MM.1S (cell line): ENCODE measurements at places on chromosomes 7 and 10.

DNA sequence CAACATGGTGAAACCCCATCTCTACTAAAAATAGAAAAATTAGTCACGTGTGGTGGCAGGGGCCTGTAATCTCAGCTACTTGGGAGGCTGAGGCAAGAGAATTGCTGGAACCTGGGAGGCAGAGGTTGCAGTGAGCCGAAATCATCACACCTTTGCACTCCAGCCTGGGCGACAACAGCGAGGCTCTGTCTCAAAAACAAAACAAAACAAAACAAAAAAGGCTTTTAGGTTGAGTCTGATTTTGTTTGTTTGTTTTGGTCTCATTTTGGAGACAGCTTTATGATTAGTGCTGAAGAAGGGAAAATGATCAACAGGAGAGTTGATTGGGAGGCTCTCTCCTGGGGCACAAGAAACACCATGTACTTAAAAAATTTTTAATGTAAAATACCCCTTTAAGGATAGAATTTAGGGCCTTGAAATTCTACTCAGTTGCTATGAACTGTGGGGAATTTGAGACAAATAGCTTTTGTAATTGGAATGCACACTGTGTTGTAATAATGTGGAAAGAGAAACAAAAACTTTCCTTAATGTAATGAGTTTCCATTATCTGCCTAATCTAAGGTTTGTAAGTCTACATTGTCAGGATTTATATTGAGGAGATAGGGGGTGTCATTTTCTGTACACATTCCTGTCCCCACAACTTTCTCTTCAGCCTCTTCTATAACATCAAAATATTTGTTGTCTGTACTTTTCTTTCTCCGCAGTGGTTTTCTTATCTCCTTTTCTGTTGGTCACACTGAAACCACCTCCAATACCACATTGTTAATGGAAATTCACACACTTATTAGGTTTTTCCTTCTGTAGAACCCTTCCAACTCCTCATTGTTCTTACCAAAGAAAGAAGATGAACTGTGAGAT is 41.3 kb downstream of the ARID5B start:
- DNase-seq: no peak
- peaks cover 26% of the 10 kb centered on the region for H3K36me3 ChIP-seq
- H3K27ac ChIP-seq: peak overlapping the region; percentile 14; the same call in 1 of the 2 replicates
- peaks cover 69% of the 10 kb centered on the region for H3K4me1 ChIP-seq
- H3K27me3 ChIP-seq: no peaks in the 10 kb centered on the region
- no peak overlapping the region for H3K4me3 ChIP-seq

DNA sequence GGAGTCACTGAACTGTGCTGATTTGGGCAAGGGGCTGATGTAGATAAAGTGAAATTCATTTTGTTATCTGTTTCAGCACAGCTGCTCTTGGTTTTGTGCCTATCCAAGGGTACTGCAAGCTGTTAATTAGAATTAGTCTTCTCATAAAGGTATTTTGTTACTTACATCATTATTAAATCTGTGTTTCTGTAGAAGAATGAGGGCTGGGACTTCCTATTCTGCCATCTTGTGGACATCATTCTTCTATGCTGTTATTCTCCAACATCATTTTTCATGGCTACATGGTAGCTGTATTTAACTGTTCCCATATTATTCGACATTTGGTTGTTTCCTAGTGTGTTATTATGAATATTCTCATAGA is 76.2 kb upstream of the CCDC71L start:
- peak; percentile 66 for DNase-seq
- H3K36me3 ChIP-seq: no peaks in the 10 kb centered on the region
- H3K27me3 ChIP-seq: no peaks in the 10 kb centered on the region
- peak overlapping the region; percentile 37; the same call in 1 of the 2 replicates for H3K4me3 ChIP-seq
- peak overlapping the region; percentile 48; the same call in 1 of the 2 replicates for H3K27ac ChIP-seq
- peaks cover 7% of the 10 kb centered on the region; the same call in 1 of the 2 replicates for H3K4me1 ChIP-seq

DNA sequence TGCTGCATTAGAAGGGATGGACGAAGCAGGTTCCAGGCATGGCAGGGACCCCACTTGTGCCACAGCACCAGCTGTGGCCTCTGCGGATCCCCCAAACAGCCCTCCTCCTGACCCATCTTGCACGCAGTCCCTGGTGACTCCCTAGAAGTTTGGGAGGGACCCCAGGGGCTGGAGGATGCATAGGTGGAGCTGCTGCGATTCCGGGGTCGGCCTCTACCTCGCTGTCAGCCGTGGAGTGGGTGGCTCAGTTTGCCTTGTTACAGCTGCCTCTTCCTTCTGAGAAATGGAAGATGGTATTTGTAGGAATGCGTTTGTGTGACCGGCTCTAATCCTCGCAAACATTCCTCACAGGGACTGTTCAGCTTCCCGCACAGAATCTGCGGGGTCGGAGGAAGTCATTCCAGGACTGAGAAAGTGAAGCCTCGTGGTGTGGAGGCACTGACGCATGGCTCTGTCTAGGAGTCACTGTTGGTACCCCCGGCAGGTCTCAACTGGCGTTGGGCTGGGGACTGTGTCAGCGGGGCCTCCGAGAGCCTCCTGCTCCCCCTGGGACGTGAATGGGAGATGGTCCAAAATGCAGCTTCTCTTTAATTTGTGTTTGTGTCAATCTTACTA is 17.5 kb downstream of the PWWP2B start:
- DNase-seq: no peak
- H3K27me3 ChIP-seq: peaks cover 36% of the 10 kb centered on the region
- no peaks in the 10 kb centered on the region for H3K36me3 ChIP-seq
- no peak overlapping the region for H3K4me3 ChIP-seq
- H3K27ac ChIP-seq: no peak overlapping the region
- no peaks in the 10 kb centered on the region for H3K4me1 ChIP-seq

GRCh38 chr7:35480806-35481205 is 214.1 kb downstream of the HERPUD2 start:
- H3K4me3 ChIP-seq: no peak overlapping the region
- H3K4me1 ChIP-seq: no peaks in the 10 kb centered on the region
- no peaks in the 10 kb centered on the region for H3K36me3 ChIP-seq
- DNase-seq: no peak
- no peaks in the 10 kb centered on the region for H3K27me3 ChIP-seq

DNA sequence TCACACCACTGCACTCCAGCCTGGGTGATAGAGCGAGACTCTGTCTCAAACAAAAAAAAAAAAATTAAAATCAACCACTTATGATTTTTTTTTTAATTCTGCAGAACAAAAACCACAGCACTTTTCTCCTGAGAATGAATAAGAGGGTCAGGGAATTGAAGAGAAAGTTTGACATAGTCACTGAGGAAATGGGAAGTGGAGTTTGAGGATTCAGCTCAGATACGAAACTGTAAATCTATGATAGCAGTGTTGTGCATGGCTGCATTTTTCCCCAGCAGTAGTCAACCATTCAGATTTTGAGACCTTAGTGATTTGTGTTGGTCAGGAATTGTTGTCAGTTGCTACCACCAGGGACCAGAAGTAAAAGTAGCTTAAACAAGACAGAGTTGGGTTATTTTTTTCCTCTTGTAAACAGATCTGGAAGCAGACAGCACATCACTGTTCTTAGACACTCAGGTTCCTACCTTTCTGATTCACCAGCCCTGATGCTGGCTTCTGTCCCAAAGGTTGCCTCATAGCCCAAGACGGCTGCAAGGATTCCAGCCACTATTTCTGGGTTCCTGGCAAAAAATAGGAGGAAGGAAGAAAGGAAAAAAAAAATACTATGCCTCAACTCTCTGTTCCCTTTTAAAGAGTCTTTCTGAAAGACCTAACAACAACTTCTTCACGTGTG is 20.1 kb downstream of the PILRA start:
- H3K4me1 ChIP-seq: peaks cover 18% of the 10 kb centered on the region
- H3K4me3 ChIP-seq: no peak overlapping the region
- H3K27ac ChIP-seq: no peak overlapping the region
- no peaks in the 10 kb centered on the region for H3K36me3 ChIP-seq
- H3K27me3 ChIP-seq: peaks cover 11% of the 10 kb centered on the region
- no peak for DNase-seq

DNA sequence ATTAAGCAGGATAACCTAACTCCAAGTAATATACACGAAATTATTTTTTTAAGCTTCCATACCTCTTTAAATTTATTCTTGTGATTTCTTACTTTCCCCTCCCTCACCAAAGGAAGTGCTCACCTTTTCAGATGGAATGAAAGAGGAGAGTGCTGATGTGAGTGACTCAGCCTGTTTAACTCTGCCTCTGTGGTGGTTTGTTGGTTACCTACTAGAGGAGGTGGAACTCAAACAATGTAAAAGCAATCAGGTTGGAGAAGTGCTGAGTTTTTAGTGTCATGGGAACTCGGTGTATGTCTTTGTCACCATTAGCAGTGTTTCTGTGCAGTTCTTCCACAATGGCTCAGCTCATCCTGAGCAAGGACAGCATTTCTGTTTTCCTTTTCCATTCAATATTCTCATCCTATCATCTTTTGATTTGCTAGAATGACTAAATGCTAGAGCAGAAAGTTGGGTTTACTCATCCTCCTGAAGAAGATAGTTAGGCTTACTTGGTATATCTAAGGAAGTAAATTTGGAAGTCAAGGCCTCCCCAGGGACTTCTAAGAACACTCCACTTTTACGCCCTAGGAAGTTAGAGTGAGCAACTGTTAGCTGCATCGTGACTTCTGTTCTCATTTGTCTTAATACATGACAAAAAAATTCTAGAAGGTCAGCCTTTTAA is 6.0 kb downstream of the ADD3 start:
- H3K27me3 ChIP-seq: no peaks in the 10 kb centered on the region
- H3K36me3 ChIP-seq: no peaks in the 10 kb centered on the region
- no peak overlapping the region for H3K27ac ChIP-seq
- no peak overlapping the region for H3K4me3 ChIP-seq
- no peak for DNase-seq

DNA sequence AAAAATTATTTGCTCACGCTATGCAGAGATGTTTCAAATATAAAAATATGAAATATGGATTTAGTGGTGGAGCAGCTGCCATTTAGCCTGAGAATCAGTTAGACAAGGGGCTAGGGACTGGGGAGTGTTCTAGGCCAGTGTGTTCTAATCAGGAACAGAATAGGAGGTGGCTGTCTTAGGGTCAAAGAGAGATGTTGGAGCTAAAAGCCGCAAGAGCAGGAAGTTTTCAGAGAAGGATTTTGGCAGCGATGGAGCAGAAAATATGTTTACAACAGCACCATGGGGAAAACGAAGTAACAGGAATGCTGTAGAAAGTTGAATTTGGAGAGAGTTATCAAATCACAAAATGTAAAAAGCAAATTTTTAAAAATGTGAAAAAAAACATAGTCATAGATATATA is 314.0 kb upstream of the SEMA3A start:
- no peak overlapping the region for H3K4me3 ChIP-seq
- DNase-seq: no peak
- no peaks in the 10 kb centered on the region for H3K4me1 ChIP-seq
- no peak overlapping the region for H3K27ac ChIP-seq

GRCh38 chr7:92761391-92762097 is 74.8 kb downstream of the CDK6 start:
- no peak for DNase-seq
- H3K27ac ChIP-seq: no peak overlapping the region
- H3K27me3 ChIP-seq: no peaks in the 10 kb centered on the region
- 0 out of 2 replicates have a peak, but pooled peaks cover 3% of the 10 kb centered on the region for H3K36me3 ChIP-seq

- DNase-seq: no peak
- H3K27ac ChIP-seq: no peak overlapping the region
- no peaks in the 10 kb centered on the region for H3K36me3 ChIP-seq
- H3K4me1 ChIP-seq: peaks cover 20% of the 10 kb centered on the region
- H3K4me3 ChIP-seq: no peak overlapping the region
Measured at GRCh38 chr7:11294965-11295364, 321.3 kb downstream of the PHF14 start.

DNA sequence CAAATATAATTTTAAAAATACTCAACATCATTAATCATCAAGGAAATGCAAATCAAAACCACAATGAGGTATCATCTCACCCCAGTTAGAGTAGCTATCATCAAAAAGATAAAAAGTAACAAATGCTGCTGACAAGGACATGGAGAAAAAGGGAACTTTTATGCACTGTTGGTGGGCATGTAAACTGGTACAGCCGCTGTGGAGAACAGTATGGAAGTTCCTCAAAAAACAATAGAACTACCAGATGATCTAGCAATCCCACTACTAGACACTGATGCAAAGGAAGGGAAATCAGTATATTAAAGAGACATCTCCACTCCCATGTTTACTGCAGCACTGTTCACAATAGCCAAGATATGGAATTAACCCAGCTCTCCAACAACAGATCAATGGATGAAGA is 384.5 kb downstream of the PLXDC2 start:
- DNase-seq: no peak
- H3K27ac ChIP-seq: no peak overlapping the region
- no peaks in the 10 kb centered on the region for H3K27me3 ChIP-seq

DNA sequence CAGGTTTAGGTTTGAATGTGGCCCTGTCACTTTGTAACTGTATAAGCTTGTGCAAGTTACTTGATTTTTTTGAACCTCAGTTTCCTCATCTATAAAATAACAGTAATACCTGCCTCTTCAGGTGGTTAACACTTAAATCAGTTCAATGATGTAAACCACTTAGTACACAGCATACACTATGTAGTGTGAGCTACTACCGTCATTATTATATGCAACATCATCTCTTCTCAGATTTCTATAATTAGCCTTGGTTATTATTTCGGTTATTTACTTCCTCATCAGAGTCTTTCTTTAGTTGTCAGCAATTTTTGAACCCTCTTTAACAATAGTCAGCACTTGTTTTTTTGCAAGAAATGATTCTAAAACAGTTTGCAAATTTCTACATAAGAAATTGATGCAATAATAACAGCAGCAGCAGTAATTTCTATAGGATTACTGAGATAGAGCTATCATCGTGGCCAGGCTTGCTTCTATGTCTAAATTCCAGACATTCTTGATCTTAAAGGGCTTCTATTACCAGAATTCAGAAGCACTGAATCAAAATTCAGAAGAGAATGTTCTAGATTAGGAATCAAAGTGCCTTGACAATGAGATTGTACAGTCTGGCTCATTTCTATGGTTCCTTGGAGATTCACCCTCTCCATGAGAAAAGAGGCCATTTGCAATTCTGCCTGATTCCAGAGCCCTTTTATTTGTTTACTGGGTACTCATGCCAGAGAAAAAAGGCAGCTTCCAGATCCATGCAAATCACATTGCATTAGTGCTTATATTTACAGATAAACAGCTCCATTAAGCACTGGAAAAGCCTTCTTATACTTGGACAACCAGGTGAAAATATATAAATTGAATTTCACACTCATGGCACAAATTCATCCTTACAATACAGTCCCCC is 25.0 kb upstream of the WDR11 start:
- no peaks in the 10 kb centered on the region for H3K27me3 ChIP-seq
- H3K27ac ChIP-seq: peak overlapping the region; percentile 71
- 0 out of 2 replicates have a peak overlapping the region, but pooled peaks have one; percentile 1 for H3K4me3 ChIP-seq
- no peaks in the 10 kb centered on the region for H3K36me3 ChIP-seq

DNA sequence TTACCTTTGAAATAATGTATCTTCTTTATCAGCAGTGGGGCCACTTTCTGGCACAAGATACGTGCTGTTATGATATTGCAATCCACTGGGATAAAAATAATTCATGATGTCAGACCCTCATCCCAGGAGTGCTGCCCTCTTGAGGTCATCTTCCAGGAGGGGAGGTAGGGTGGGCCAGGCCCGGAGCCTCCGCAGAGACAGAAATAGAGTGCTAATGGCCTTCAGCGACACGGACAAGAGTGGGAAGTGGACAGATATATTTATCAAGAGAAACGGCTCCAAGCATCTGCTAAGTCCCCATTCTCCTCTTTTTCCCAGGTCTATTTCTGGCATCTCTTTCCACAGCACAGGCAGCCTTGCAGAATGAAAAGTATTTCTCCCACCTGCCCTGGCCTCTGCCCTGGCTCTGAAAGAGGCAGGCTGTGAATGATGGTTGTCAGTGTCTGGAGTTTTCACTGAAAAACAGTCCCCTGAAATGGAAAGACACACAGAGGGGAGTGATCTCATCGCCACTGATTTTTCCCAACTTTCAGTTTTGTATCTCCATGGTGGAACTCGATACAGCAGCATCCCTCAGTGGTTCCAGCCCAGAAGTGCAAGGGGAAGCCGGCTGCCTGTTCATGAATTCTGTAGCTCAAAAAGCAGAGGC is 251.7 kb upstream of the MYO3A start:
- DNase-seq: no peak
- H3K4me1 ChIP-seq: no peaks in the 10 kb centered on the region
